CD4-positive, alpha-beta T cell treated with Interferon alpha-2 for 1 hour (primary cell): ENCODE measurements at places on chromosomes 4 and X.

GRCh38 chr4:184583738-184584502 is 65.3 kb downstream of the CASP3 start:
- DNase-seq = no peak

GRCh38 chr4:156294577-156294976 is 340.9 kb upstream of the CTSO start:
- DNase-seq = no peak

GRCh38 chr4:61638591-61638990 is 438.5 kb downstream of the ADGRL3 start:
- no peak for DNase-seq

- no peak for DNase-seq
Measured at GRCh38 chrX:72495046-72495445, 77.6 kb downstream of the HDAC8 start.

GRCh38 chr4:14178421-14178820 is 550.9 kb upstream of the BOD1L1 start:
- peak; percentile 24 for DNase-seq

DNA sequence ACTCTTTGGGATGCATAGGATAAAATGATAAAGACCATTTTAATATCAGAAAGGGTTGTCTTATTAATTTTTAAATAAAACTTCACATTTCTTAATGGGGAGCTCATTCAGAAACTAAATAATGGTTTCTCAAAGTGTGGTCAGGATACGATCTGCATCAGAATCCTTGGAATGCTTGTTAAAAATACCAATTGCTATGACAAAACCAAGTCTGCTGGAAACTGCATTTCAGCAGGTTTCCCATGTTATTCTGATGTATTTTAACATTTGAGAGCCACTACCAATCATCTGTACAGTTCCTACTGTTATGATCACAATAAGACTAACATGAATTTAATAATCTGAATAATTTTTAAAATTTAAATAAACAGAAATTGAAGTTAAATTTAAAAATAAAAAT is 115.1 kb downstream of the SOWAHB start:
- DNase-seq = no peak

- no peak for DNase-seq
Measured at GRCh38 chr4:55721651-55722050, 85.6 kb upstream of the NMU start.

DNA sequence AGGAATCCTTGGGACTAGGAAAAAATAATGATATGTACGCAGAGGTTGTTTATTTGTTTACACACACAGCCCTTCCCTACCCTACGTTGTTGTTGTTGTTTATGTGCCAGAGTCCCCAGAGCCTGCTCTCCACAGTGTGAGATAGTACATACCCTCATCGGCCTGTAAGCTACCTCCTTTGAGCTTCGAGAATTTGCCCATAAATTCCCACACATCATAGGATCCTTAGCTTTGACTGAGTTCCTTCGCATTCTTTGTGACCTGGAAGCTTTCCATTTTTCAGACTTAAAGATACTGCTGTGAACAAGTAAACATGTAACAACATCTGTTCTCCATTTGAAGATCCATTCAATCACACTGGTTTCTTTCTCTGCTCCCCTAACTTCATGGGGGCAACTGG is 114.5 kb downstream of the IRF2 start:
- no peak for DNase-seq

DNA sequence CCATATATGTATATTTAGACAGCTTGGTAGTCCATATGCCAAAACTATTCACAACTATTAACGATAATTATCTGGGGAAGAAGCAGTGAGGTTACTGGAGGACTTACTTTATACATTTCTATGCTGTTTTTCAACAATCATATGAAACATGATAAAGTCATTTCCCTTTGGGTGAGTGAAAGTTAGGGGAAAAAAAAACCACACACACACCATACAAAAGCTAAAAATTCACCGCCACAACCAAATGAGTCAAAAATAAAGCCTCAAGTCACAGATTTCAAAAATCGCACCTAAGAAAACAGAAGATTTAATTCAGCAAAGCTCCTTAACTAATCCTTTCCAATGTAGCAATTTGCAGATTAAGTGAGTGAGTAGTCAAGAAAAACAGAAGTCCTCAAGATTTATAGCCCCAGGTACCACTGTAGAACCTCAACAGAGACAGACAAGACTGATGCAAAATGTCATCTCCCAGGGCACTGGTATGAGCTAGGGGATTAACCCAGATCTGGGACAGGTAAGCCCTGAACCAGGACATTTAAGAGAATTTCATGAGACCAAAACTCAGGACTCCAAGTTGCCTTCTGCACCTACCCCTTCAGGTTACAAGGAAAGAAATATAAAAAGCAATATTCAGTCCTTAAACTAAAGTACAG is 35.1 kb downstream of the SYTL4 start:
- DNase-seq = no peak

DNA sequence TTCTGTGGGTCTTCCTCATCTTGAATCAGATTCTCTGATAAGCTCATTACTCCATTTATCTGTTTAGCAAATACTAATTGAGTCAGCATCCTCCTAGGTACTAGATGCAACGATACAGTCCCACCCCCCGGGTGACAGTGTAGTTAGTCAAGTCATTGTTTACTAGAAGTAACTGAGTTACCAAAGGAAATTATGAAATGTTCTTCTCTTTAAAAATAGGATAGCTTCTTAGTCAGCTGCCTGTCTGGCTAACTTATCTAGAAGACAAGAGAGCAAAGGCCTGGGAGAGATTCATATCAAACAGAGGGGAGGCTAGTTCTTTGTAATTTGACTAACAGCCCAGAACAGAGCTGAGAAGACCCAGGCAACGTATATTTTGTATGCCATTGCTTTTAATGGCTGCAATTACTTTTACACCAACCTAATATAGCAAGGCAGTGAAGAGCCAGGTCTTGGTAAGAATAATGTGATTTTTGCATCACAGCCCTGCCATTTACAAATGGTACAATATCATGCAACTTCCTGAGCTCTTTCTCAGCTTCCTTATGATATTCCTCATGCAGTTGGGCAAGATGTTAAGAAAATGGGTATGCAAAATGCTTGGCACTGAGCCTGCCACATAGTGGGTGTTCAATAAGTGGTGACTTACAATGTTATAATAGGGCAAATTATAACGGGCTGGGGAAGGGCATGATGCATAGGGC is 149.9 kb downstream of the CHIC2 start:
- DNase-seq = no peak

DNA sequence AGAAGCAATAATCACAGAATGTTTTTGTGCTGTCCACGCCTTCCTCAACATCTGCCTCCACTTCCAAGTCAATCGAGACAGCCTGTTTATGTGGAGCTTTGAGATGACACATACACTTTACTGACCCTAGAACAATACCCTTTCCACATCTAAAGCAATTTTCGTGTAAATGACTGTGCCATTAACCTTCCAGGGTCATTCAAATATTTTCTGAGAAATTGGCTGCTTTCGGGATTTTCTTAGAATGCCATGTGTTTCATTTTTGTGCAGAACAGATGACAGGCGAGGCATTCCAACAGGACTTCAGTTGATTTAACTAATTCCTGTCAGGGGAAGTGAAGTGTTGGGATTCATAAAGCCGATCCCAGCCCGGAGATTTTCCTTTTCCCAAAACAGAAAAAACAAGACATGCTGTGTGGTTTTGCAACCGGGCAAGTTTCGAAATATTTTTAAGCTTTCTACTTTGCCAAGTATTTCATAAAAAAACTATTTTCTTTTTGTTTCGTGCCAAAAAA is 73.9 kb downstream of the SORBS2 start:
- DNase-seq = no peak

DNA sequence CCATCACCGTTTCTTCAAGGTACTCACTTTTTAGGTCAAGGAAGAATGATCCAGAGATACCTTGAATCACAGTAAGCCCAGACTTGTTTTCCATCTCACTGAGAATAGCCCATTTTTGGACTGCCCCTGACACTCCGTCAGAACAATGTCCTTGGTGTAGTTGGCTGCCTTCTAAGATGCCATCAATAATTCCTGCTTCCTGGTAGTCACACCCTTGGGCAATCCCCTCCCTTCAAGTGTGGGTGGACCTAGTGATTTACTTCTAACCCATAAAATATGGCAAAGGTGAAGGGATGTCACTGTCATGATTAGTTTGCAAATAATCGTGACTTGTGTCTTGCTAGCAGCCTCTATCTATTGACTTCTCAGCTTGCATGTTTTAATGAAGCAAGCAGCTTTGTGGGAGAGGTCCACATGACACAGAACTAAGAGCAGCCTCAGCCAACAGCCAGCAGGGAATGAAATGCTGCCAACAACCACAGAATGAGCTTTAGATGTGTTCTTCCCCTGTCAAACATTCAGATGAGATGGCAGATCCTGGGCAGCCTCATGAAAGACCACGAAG is 20.0 kb upstream of the KLHL34 start:
- no peak for DNase-seq
